Panc1 (cell line): ENCODE measurements at places on chromosomes 7 and 10.
A peak's percentile ranks its signal among the peaks of the same experiment; 100 is the strongest.

- DNase-seq = no peak
Observed at GRCh38 chr10:60797200-60797599, 18.9 kb downstream of the CDK1 start.

GRCh38 chr7:132049462-132050304 is 493.3 kb upstream of the PODXL start:
- peak; percentile 46 for DNase-seq

GRCh38 chr10:35378541-35379210 is 42.4 kb downstream of the CCNY start:
- no peak for DNase-seq

DNA sequence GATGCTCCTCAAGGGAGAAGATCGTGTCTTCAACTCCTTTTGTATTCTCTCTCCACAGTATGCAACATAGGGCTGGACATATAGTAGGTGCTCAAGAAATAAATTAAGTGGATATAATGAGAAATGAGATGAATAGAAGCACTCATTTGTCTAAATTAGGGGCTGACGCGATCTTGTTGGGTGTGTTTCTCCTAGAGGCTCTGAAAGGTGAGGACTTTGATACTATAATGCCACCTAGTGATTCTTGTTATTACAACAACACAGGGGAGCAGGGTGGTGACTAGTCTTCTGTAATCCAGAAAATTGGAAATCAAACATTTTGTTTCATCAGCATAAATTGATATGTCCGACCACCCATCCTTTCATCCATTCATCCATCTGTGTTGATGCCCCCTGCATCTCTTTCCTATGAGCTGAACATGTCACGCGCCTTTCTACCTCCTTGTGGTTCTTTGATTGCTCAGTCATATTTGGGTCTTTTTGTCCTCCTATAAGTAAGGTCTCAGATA is 3.5 kb upstream of the CFAP58 start:
- DNase-seq = no peak

GRCh38 chr7:137081321-137082093 is 213.1 kb downstream of the CHRM2 start:
- no peak for DNase-seq
